Endodermal cell (in vitro differentiated cells): ENCODE measurements at places on chromosomes 2 and 18. TPM values are rescaled to one million over a fixed set of nuclear protein-coding genes. Genes with fewer than 3 reads are reported as not detected.

CPS1 gene
- 26.5 to 31.2 TPM (median 29.4 TPM) in 3 replicates for total RNA-seq

PECR gene
- total RNA-seq: 16.3 to 18.2 TPM (median 17.0 TPM) in 3 replicates

SOWAHC gene
- 11.1 and 12.0 TPM in 2 replicates for total RNA-seq

TUBA3E gene
- total RNA-seq: not detected in 2 replicates

NAT8 gene
- total RNA-seq: not detected in 3 replicates

SPDYA gene
- 0.54 and 1.6 TPM in 2 replicates for total RNA-seq

MOGAT1 gene
- not detected in 2 replicates for total RNA-seq

TNFAIP6 gene
- not detected in 3 replicates for total RNA-seq

POMC gene
- 8.9 to 10.9 TPM (median 10.5 TPM) in 3 replicates for total RNA-seq

MSTN gene
- total RNA-seq: not detected in 3 replicates

SULT1C4 gene
- total RNA-seq: 2.7 and 3.5 TPM in 2 replicates

DNA sequence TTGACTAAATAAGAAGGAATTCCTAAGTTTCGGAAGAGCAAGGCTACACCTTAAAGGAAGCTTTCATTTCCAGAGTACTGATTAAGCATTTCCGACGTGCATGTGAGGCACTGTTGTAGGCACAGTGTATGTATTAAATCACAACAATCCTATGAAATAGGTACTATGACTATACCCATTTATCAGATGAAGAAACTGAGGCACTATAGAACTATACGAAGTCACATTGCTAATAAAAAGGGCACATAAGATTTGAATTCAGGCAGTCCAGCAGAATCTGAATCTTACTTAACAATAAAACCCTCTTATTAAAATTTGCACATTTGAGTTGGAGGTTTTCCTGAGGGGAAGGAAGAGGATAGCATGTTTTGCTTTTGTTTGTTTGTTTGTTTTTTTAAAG lies 243.5 kb upstream of the FANCL start:
- DNase-seq: no peak

GRCh38 chr18:59085797-59086196 lies 53.9 kb upstream of the SEC11C start:
- no peak for DNase-seq

- DNase-seq: no peak
Measured at GRCh38 chr18:25923193-25923592, 167.2 kb downstream of the SS18 start.

GRCh38 chr2:235083822-235084221 lies 132.0 kb downstream of the SH3BP4 start:
- no peak for DNase-seq

DNA sequence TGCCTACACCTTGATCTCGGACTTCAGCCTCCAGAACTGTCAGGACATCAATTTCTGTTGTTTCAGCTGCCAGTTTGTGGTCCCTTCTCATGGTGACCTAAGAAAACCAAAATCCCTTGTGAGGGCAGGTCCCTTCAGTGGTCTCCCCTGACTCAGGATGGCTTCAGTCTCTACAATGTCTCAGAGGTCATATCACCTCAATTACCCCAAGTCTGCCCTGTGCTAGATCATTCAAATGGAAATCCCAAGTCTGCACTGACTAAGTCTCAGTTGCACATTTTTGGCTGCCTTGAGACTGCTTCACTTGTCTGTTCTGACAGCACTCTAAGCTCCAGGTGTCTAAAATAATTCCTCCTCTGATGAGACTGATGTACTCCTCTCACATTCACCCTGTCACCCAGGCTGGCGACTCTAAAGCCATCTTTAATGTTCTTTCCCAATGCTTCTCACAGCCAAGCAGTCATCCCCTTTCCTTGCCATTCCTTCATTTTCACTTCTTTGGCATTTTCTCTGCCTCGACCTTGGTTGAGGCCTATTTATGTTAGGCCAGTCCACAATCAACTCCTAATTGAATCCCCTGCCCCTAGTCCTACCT lies 470.8 kb downstream of the DLGAP1 start:
- no peak for DNase-seq

DNA sequence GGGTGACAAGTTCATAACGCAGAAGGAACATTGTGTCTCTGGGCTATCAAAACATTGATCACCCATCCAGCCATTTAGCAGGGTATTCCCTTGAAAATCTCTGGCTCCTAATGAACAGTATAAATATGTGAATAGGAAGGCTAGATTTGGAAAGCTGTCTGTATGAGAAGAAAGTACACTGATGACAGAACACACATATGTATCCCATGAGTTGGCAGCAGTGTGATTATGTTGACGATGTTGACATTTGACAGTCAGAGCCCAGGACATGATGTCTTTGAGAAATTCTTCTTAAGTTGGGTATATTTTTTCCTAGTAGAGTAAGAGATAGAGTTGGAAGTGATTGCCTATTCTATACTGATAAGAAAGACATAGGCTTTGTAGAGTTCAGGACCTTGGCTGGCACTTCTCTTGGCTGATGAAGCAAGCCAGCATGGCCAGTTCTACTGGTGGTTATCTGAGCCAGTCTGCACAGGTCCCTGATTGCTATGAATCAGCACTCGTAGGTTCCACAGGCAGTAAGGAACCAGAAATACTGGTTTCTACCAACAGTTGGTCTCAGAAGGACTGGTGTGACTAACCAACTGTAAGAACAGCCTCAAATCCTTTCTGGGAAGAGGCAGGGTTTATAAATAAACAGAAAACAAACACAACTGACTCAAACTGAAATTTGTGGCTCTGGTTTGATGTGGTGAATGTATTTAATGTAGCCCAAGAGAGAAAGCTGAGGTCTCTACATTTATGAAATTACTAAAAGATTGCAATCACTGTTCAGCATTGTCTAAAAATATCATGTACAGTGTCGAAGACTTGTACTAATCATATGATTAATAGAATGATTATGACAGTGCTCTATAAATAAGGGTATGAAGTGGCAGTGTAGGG lies 43.9 kb upstream of the RAPH1 start:
- DNase-seq: peak; percentile 69

DNA sequence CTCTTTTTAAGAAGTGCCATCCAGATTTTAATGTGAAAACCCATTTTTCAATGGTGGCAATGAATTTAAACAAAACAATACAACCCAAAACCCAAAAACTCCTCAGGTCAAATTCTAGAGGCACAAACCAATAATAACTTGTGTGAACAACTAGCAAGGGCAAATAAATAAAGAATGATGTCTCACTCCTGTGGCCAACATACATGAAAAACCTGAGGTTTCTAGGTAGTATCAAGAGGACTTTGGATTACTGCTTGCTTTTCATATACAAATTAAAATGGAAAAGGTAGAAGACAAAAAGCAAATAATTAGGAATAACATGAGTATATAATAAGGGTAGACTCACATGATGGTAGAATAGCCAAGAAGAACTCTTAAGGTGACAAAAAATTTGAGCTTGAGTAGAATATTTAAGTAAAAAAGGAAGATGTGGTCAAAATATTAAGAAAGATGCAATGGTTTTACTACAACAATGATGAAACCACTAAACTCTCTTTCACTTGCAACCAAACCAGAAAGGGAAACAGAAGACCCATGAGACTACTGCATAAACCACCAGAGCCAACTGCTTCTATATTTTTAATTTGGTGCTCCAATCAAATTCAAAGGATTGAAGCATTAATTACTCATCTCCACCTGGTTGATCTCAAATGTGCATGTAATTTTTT lies 53.5 kb downstream of the DARS1 start:
- DNase-seq: no peak

GRCh38 chr2:118847762-118848172 lies 319 bp upstream of the EN1 start:
- DNase-seq: peak; percentile 91

GRCh38 chr2:221833966-221834365 lies 261.9 kb upstream of the EPHA4 start:
- DNase-seq: no peak

- no peak for DNase-seq
Measured at GRCh38 chr2:5720426-5720825, 28.2 kb downstream of the SOX11 start.

DNA sequence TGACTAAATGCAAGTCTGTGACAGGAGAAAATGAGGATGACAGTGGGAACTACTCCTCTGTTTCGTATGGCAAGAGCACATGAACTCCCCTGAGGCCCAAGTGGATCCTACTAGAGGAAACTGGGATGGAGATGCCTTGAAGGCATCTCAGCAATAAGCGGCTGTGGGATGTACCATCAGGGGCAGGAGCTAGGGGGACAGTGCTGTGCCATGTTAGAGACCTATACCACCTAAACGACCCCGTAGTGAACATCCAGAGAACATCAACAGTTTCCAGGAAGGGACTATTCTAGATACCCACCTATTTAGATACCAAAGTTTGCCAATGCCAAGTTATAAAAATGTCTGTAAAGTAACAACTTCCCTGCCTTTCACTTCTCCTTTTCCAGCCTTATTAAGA lies 860.8 kb upstream of the ACVR2A start:
- DNase-seq: no peak

- no peak for DNase-seq
Measured at GRCh38 chr2:86243272-86243671, 44.0 kb downstream of the MRPL35 start.

- DNase-seq: peak; percentile 89
Measured at GRCh38 chr18:48540251-48541025, 1.6 kb downstream of the CTIF start.

DNA sequence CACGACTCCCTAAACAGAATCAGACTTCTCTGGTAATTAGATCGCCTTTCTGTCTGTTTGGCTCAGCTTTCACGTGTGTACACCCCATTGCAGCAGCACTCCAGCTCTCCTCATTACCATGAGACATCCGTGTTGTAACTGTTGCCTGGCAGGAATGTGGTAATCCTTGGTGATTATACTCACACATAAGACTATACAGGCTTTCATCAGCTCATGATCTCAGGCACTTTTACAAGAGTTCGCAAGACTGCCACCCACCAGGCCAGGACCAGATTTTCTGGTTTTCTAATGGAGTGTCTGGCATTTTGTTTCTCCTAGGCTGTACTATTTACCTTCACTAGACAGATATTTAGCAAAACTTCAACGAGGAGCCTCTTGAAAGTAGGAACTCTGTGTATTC lies 50.2 kb downstream of the ACVR1 start:
- no peak for DNase-seq

GRCh38 chr2:48346124-48346536 lies 183.8 kb upstream of the STON1 start:
- DNase-seq: no peak

DNA sequence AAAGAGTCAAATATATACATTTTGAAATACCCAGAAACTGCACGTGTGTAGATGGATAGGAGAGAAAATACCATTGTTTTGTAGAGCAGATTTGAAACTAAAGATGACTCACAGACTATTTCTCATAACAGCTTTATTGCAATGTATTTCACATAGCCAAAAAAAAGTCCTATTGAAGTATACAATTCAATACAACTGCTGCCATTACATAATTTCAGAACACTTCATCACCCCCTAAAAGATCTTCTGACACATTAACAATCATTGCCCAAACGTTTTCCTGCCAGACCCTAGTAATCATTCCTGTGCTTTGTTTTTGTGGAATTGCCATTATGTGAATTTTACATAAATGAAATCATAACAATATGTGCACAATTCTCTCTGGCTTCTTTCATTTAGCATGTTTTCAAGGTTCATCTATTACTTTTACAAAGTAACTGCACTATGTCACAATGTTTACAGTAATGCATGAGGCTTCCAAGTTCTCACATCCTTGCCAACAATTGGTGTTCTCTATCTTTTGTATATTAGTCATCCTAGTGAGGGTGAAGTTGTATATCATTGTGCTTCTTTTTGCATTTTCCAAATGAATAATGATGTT lies 378.6 kb upstream of the CWC22 start:
- DNase-seq: no peak

DNA sequence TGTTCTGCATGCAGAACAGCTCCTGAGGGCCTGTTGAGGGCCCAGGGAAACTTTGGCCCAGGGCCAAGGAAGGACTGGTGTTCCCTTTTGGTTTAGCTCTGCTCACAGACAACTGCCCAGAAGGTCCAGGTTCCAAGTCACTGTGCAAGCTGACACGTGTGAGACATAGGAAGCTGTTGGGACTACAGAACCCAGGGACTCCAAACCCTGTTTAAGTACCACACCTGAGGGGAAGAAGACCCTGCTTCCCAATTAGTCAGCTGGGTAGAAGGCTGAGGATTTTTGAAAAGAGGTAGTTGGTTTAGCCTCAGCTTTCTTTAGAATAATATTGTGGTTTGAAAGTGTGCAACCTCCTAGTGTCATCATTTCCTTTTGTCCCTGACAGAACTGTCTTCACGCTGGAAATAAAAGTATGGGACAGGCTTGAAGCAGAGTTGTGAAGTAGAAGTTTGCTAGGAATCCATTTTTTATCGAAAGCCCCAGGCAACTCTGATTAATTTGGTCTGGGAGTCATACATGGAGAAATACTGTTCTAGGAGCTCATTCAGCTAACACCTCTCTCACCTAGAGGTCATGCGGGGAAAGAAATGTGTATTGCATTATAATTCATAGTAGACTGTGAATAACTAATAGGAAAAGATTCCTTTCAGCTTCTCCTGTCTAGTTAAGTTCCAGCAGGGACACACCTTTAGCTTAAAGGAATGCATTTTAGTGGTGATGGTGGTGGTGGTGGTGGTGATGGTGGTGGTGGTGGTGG lies 19.9 kb upstream of the IL1RL1 start:
- DNase-seq: no peak

DNA sequence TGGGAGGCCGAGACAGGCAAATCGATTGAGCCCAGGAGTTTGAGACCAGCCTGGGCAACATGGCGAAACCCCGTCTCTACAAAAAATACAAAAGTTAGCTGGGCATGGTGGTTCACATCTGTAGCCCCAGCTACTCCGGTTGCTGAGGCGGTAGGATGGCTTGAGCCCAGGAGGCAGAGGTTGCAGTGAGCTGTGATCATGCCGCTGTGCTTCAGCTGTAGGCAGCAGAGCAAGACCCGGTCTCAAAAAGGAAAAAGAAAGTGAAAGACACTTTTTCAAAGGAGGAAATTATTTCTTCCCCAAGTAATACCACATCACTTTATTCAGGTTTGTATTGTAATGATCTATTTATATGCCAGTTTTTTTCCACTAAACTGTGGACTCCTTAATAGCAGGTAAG lies 35.7 kb upstream of the TAF4B start:
- no peak for DNase-seq

DNA sequence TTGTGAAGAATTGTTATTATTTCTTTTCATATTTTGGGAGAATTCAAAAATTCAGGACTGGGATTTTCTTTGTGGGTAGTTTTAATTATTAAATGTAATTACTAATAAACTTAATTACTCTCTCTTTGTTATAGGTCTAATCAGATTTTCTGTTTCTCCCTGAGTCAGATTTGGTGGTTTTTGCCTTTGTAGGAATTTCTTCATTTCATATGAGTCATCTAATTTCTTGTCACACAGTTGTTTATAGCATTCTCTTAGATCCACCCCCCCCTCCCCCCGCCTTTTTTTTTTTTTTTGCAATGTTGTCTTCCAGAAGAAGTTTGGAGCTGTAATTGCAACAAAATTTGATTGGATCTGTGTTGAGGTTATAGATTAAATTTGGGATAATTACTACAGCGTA lies 26.0 kb upstream of the GALR1 start:
- no peak for DNase-seq

DNA sequence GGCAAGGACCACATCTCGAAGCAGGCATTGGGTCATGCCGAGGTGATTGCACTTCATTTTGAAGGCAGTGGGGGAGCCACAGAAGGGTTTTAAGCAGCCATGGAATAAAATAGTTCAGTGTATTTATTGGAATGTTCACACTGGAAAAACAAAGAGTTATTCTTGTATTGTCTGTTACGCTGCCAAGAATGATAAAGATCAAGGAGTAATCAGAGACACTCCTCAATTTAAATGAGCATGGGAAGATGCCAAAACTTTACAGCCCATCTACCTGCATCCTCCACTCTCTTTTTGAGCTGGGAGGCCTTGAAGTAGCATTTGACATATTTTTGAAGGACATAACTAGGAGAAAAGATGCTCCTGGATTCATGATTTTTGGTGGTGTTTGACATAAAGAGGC lies 112.8 kb downstream of the DOCK10 start:
- DNase-seq: no peak
